ENCODE measurements at places on chromosomes 11 and 22. TPM values are rescaled to one million over a fixed set of nuclear protein-coding genes. Genes with fewer than 3 reads are reported as not detected.

DNA sequence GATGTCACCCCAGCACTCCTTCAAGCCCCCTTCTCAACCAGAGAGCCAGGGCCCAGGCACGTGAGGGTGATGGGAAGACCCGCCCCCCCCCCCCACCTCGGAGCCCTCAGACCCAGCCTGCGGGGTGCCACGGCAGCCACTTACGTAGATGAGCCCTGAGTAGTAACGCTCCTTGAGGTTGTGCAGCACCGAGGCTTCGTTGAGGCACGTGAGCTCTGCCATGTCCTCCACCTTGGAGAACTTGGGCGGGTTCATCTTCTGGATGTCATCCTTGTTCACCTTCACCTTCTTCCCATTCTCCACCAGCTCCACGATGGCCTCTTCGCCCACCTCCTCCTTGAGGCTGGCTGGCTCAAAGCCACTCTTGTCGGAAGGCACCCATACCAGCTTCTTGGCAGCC, 39.0 kb downstream of the MYH9 start:
- DNase-seq, result no peak
- peaks cover 56% of the 10 kb centered on the region for H3K36me3 ChIP-seq
- H3K27me3 ChIP-seq, result no peaks in the 10 kb centered on the region

GRCh38 chr11:34605481-34606325, 15.2 kb upstream of the EHF start:
- no peak overlapping the region for H3K27ac ChIP-seq
- H3K27me3 ChIP-seq, result peaks cover 5% of the 10 kb centered on the region
- H3K4me1 ChIP-seq, result no peaks in the 10 kb centered on the region
- no peaks in the 10 kb centered on the region for H3K36me3 ChIP-seq

DNA sequence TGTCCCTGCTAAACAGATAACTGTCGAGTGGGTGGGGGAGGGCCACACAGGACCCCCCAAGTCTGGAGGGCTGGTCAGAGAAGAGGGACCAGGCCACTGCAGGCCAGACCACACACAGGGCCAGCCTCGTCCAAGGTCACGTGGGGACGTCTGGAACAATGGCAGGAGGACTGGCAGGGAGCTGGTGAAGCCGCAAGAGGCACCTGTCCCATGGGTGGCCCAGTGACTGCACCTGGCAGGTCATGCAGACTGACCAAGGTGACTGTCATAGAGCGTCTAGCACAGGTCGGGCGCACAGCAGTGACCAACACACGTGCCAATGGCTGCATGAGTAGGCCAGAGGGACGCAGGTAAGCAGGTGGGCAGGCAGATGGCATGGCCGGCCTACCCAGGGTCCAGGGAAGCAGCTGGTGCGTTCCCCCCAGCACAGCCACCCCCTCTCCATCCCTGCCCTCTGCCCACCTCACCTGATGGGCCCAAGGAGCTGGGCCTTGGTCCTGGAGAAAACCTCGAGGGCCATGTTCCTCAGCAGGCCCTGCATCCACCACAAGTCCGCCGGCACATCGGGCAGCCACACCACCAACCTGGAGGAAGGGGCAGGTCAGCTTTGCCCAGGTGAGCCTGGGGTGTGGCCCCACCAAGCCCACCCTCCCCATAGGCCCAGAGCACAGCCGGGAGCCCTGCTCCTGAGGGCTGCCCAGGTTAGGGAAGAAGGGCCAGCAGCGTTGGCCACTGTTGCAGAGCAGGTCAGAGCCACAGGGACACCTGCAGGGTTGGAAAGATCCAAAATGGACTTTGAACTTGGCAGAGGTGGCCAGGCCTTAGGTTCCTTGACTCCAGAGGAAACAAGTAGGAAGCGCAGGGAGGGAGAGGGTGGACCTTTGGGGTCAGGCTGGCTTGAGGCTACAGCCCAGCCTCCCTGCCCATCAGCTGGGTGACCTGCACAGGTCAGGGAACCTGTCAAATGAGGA, 10.4 kb downstream of the PNPLA5 start:
- H3K36me3 ChIP-seq, result no peaks in the 10 kb centered on the region
- no peaks in the 10 kb centered on the region for H3K4me1 ChIP-seq
- no peak for DNase-seq
- H3K4me3 ChIP-seq, result no peak overlapping the region

The FIBIN gene
- not detected for total RNA-seq

DNA sequence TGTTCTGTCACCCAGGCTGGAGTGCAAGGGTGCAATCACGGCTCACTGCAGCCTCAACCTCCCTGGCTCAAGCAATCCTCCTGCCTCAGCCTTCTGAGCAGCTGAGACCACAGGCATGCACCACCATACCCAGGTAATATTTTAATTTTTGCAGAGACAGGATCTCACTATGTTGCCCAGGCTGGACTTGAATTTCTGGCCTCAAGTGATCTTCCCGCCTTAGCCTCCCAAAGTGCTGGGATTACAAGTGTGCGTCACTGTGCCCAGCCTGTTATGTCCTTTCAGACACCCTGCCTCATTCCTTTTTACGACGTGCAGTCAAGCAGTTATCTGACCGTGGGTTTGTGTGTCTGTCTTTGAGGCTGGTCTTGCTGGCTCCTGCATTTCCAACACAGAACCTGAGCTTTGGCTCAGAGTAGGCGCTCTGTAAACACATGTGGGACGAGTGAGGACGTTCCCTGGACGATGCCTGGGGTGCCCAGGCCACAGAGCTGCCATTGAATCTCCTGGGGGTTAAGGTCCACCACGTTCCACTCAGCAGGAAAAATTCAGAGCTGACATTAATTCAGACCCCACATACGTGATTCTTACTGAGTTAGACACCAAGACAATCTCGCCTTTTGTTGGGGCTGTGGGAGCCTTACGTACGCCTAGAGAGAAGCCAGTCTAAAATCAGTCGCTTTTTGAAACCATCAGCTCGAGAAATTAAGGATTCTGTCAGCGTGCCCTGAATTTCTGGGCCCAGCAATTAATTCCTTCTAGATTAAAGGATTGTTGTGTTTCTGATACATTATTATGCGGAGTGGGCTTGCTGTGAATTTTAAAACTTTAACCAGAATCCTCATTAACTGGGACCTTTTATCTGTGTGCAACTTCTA, 21.5 kb upstream of the EMID1 start:
- H3K4me1 ChIP-seq, result no peaks in the 10 kb centered on the region
- H3K27me3 ChIP-seq, result peaks cover 2% of the 10 kb centered on the region
- DNase-seq, result no peak
- H3K27ac ChIP-seq, result no peak overlapping the region

DNA sequence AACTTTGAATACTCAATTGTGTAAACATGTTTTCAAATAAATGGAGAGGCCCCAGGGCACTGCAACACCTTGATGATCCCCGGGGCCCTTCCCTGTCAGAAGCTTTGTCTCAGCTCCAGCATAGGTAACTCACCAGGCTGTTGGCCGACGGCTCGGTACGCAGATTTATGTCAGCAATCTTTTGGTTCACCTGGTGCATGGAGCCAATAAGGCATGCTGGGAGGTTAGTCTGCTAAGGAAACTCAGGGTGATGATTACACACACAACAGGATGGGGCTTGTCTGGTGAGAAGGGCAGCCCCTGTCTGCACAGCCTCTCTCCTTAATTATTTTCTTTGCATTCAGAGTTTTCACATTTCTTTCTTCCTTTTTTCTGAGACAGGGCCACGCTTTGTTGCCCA, 10.8 kb downstream of the FAM227A start:
- DNase-seq, result no peak
- H3K27me3 ChIP-seq, result peaks cover 2% of the 10 kb centered on the region
- no peaks in the 10 kb centered on the region for H3K36me3 ChIP-seq
- H3K27ac ChIP-seq, result no peak overlapping the region
- no peaks in the 10 kb centered on the region for H3K4me1 ChIP-seq

The C11orf42 gene
- total RNA-seq, result not detected

The CXCR5 gene
- total RNA-seq, result 21.3 TPM

The POLR2L gene
- total RNA-seq, result 79.4 TPM

DNA sequence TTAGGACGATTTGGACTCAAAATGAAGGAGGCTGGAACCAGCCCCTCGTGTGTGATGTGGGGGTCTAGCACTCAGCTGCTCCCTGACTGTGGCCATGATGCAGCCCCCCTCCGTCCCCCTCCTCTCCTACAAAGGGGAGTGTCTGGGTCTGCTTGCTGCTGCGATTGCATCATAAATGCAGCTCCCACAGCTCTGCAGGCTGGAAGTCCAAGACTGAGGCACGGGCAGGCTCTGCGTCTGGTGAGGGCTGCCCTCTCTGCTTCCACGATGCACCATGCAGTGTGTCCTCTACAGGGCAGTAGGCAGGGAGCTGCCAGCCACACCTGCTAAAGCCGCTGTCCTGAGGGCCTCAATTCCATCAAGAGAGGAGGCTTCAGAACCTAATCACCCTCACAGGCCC, 432.1 kb downstream of the BRD1 start:
- H3K4me1 ChIP-seq, result peaks cover 2% of the 10 kb centered on the region
- DNase-seq, result no peak
- no peak overlapping the region for H3K27ac ChIP-seq
- H3K4me3 ChIP-seq, result no peak overlapping the region
- H3K36me3 ChIP-seq, result no peaks in the 10 kb centered on the region

The GALNT18 gene
- total RNA-seq, result 6.9 TPM

DNA sequence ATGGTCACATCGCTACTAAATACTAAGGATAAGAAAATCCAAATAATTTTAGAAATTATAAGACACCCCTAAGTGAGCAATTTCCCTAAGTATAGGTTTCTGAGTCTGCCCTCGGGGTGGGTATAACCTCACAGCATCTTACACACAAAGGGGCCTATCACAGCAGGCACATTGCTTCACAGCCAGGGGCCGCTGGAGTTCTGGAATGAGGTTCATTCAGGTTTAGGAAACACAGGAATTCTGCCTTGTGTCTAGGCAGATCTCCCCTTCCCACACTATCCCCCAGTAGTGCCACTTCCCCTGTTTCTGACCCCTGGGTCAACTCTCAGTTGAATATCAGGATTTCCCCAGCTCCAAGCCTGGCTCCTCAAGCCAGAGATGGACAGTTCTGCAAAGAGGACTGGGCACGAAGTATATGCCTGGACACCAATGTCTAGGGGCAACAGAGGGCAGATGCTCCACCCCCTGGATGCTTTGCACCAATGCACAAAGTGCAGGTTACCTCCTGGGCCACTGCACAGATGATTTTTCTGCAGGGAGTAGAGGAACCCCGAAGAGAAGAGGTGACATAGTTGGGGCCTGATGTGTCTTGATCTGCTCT, 11.4 kb downstream of the TUBA8 start:
- no peak for DNase-seq
- no peaks in the 10 kb centered on the region for H3K27me3 ChIP-seq
- H3K27ac ChIP-seq, result no peak overlapping the region

DNA sequence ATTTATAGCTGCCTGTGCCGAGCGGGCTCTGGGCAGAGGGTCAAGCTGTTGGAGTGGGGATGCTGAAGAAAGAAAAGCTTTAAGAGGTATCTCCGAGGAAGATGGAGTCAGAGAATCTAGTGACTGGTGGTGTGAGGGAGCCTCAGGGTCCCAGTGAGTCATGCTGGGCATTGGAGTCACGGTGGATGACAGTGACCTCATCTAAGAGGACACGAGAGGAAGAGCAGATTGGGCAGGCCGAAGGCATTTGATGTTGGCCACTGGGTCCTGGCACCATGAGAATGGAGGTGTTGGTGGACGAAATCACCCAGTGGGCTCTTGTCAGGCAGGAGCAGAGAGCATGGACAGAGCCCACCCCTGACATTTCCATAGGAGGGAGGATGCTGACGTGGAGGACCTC, 68.4 kb downstream of the TBC1D22A start:
- no peak overlapping the region for H3K4me3 ChIP-seq
- DNase-seq, result no peak
- no peaks in the 10 kb centered on the region for H3K27me3 ChIP-seq
- H3K36me3 ChIP-seq, result peaks cover 56% of the 10 kb centered on the region
- peaks cover 13% of the 10 kb centered on the region for H3K4me1 ChIP-seq

DNA sequence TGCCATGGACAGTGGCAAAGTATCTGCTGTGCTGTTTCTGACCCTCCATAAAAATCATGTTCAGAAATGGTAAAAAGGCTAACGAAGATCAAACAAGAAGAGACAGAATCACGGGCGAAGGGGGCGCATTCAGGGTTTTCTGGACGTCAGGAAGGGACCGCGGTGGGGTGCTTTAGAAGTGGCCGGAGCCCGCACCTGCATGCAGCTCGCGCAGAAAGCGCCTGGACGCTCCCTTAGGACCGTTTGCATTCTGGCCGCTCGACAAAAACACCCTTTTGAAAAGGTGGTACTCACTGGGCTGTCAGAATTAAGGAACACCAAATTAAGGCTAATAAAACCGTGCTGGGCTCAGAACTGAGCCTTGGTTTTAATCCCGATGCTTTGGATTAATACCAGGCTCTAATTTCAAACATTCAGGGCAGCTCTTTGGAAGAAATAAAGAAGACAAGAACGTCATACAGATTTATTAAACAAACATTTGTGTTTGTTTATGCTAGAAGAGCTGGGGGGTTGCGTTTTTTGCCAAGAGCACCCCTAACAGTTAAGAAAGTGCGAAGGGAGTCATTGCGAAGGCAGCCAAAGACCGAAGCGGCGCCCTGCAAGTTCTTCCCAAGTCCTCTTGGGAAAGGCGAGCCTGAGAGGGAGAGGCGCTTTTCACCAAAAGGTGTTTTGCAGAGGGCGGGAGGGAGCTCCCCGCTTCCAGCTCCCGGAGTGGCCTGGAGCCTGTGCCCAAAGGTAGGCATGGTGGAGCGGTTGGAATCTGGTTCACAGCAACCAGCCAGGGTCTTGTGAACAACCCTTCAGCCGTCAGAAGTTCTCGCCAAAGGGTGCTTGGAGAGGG, 47.7 kb upstream of the DBX1 start:
- no peak overlapping the region for H3K4me3 ChIP-seq
- peaks cover 3% of the 10 kb centered on the region for H3K4me1 ChIP-seq
- H3K27me3 ChIP-seq, result peaks cover 41% of the 10 kb centered on the region
- H3K36me3 ChIP-seq, result no peaks in the 10 kb centered on the region

DNA sequence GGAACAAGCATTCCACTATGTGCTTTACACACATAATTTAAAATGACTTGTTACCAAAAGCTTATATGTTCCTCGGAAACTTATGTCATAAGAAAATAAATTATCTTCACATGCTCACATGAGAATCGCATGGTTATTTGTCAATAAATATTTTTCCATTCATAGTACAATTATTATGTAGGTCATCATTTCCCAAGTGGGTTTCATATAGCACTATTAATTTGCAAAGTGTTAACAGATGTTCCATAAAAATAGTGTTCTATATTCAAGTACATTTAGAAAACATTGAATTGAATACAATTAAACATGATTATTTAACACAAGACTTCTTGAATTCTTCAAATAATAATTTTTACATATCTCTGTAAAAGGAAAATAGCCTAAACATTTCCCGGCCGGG, 23.9 kb downstream of the LRRC4C start:
- no peak overlapping the region for H3K4me3 ChIP-seq
- no peak overlapping the region for H3K27ac ChIP-seq
- H3K36me3 ChIP-seq, result no peaks in the 10 kb centered on the region
- no peaks in the 10 kb centered on the region for H3K27me3 ChIP-seq
- no peaks in the 10 kb centered on the region for H3K4me1 ChIP-seq

- H3K27ac ChIP-seq, result no peak overlapping the region
- no peaks in the 10 kb centered on the region for H3K4me1 ChIP-seq
- H3K4me3 ChIP-seq, result no peak overlapping the region
- DNase-seq, result no peak
- H3K27me3 ChIP-seq, result no peaks in the 10 kb centered on the region
These were observed 170.8 kb upstream of the C11orf87 start for GRCh38 chr11:109251230-109251629.

Measured in activated CD4-positive, alpha-beta T cell treated with anti-CD3 and anti-CD28 coated beads for 36 hours (primary cell).